ENCODE measurements at places on chromosomes 6 and 20.

DNA sequence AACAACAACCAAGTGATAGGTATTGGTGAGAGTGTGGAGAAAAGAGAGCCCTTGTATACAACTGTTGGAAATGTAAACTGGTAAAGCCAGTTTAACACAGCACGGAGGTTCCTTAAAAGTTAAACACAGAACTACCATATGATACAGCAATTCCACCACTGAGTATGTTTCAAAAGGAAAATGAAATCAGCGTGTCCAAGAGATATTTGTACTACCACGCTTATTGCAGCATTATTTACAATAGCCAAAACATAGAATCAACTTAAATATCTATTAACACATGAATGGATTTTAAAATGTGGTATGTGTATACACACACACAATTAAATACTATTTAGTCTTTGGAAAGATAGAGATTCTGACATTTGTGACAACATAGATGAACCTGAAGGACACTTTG is 1.1 kb downstream of the PTCHD4 start:
- DNase-seq, result no peak

DNA sequence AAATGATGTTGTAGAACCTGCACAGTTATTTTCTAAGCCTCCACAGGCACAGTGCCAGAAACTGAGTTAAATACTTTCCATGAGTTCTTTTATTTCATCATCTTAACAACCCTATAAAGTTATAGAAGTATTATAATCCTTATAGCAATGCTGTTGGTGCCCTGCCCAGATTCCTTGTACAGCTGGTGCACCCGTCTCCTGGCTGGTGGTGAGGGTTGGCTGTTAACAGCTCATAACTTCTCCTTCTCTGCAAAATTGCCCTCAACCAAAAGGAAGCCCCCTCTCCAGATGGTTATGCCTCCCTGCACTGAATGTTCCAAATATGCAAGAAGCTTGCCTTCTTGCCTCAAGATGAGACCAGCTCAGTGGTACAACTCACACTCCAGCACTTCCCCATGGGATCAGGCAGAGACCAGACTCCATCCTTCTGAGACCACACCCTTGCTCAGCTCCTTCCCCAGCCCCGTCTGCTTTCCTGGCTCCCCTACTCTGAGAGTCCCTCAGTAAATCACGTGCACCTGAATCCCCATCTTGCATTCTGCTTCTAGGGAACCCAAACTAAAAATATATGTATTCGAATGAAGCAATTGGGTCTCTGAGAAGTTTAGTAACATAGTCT is 304.4 kb upstream of the PLCB4 start:
- DNase-seq, result no peak

DNA sequence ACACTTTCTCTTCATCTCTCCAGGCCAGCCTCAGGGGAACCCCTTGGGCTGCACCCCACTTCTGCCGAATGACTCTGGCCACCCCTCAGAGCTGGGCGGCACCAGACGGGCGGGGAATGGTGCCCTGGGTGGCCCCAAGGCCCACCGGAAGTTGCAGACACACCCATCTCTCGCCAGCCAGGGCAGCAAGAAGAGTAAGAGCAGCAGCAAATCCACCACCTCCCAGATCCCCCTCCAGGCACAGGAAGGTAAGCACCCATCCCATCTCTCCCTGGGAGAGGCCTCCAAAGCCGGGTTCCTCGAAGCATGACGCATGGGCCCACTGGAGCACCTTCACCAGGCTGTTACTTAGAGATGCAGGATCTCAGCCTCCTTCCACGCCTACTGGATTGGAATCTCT is 11.3 kb downstream of the MDFI start:
- DNase-seq, result no peak

DNA sequence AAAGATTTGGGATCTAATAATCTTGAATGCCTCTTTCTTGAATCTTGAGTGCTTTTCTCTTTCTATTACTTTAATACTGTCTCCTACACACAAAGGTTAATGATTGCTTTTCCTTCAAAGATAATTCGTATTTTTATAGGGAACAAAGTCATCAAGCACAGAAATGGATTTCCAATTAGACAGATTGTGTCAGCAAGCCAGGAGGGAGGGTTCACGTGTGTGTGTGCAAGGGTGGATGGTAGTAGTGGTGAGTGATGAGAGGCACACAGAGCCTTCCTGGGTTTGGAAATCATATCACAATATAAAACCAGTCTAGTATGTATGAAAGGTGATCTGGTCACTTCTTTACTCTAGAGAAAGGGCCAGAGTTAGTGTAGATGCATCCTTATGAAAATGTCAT is 51.2 kb upstream of the NEDD9 start:
- no peak for DNase-seq

DNA sequence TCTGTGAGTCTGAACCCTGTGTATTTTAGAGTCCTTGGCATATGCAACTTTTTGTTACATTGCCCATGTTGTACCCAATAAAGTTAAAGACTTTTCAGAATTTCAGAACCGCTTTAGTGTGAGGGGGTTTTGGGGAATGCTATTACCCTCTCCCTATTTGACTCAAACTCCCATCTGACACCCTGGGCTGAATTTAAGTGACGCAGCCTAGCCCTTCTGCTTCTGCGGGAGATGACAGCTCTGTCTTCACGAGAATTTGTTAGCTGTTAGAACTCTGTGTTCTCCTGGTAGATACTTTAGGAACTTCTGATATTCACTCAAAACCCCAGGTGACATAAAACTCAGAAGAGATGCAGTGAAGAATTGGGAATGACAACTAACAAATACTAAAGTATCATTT is 500.6 kb upstream of the ID4 start:
- no peak for DNase-seq

DNA sequence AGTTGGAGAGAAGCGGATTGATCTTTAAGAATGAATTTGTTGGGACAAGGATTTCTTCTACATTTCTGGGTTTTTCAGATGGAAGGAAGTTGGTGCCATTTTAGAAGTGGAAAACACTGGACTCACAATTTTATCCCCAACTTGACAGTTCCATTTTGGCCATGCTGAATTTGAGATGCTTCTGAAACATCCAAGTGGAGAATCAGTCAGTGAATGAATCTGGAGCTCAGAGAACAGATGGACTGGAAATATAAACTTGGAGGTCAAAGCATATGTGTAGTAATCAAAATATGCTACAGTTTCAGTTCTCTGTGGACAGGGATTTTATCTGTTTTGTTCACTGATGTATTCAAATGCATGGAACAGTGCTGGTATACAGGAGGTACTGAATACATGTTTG is 89.9 kb downstream of the KCNQ5 start:
- DNase-seq, result no peak

GRCh38 chr20:23565503-23566045 is 2.7 kb downstream of the CST9L start:
- DNase-seq, result no peak

GRCh38 chr6:56380476-56380875 is 133.1 kb upstream of the COL21A1 start:
- DNase-seq, result no peak

DNA sequence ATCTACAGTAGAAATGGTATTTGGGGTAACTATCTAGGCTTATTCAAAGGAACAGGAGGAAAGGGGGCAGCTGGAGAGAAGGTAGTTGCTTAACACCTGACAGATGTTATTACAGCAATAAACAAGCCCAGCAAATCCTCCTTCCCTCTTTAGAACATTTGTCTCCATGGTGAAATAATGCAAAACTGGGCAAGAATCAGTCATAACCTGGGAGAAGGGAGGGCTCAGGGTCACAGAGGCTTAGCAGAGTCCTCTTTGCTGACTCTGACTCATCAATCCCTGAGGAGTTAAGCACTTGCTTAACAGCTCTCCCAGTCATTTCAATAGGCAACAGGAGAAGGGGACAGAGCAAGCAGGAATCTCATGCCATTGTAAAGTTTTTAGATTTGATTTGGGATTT is 230.3 kb downstream of the IBTK start:
- DNase-seq, result peak; percentile 86

GRCh38 chr20:24762791-24763350 is 186.2 kb upstream of the CST7 start:
- no peak for DNase-seq

DNA sequence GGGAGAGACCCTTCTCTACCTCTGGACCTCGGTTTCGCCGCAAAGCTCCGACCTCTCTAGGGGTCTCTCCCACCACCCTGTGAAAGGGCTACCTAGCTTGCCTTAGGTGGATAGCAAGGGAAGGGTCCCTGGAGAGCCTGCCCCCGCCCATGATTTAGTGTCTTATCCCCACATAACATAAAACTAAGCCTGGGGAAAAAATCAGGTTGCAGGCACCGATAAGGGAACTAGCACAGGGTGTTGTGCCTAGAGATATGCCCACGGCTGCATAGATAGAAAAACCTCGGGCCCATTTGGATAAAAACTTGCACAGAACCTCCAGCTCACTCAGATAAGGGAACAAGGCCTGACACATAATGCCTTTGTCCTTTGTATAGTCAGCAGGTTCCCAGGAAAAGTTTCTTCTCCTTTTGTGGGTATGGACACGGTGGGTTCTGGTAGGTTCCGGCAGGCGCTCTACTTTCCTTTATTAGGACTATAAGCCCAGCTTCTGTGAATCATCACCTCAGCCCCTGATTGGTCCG is 846 bp downstream of the ZSCAN31 start:
- no peak for DNase-seq

GRCh38 chr20:23105193-23105592 is 19.1 kb upstream of the CD93 start:
- no peak for DNase-seq

- no peak for DNase-seq
Measured at GRCh38 chr20:58100731-58101356, 127.6 kb downstream of the ANKRD60 start.

- no peak for DNase-seq
Measured at GRCh38 chr20:24492031-24492607, 22.7 kb downstream of the SYNDIG1 start.

DNA sequence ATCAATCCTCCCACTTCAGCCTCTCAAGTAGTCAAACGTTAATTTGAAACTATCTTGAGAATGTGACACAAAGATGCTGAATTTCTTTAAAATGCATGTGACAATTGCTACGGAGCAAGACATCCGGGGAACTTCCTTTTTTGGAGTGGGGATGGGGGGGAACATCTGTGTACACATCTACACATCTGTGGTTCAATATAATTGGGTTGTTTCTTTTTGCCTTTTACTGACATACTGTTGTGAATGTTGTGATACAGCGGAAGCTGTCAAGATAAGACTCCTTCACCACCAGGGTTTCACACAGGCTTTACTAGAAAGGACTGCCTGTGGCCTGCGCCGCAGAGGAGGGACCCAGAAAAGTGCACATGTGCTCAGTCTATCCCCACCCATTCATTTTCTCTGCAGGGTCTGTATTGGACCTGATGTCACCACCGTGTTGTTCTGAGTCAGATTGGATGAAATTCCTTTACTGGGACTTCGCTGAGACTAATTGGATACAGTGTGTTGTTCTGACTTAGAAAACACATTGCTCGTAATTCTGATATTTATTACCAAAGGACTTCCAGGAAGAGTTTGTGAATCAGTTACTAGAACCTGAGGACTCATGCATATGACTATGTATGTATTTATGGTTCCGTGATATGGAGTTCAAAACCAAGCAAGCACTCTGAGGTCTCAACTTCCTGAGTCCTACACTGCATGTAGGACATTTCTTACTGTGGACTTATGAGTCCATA is 98.7 kb upstream of the SGK1 start:
- DNase-seq, result no peak

GRCh38 chr6:131828951-131829350 is 21.1 kb downstream of the ENPP1 start:
- no peak for DNase-seq

- DNase-seq, result peak; percentile 19
Measured at GRCh38 chr6:12001706-12002435, 10.2 kb upstream of the HIVEP1 start.

- DNase-seq, result peak; percentile 33
Measured at GRCh38 chr6:166957087-166957804, 896 bp upstream of the RNASET2 start.

DNA sequence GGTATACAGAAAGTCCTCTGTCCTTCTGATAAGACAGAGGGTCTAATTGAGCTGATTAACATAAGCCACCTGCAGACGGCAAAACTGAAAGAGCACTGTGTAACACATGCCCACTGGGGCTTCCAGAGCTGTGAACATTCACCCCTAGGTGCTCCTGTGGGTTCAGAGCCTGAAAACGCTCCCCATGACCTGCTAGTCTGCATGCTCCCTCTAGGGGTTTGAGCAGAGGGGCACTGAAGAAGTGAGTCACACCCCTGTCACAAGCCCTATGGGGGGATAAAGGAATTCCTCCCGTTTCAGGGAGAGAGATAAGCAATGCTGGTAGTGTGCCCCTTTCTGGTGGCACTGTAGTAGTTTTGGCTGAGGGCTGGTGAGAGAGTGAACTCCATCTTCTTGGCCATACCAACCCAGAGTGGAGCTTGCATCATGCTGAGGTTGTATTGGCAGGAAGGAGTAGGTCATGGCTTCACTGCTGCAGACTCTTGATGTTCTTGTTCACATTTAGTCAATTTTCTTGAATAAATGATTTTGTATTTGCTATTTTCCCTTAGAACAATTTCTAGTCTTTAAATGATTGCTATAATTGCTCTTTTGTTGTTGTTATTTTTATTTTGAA is 637.5 kb upstream of the MAN1A1 start:
- no peak for DNase-seq

DNA sequence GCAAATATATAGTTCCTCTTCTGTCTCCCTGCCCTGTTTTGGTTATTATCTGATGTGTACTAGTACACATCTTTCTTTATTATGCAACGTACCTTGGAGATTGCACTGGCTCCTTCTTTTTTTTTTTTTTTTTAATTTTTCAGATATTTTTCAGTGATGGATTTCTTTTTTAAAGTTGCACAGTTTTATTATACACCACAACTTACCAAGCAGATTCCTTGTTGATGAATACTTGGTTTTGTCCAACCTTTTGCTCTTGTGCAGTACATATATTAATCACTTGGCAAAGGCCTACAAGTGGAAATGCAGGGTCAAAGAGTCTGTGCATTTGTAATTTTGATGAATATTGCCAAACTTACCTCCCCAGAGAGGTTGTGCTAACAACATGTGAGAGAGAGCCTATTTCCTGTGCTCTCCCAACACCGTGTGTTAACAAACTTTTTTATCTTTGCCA is 50.1 kb upstream of the RNF24 start:
- DNase-seq, result peak; percentile 95

- DNase-seq, result no peak
Measured at GRCh38 chr6:125258651-125259353, 43.0 kb downstream of the HDDC2 start.

Measured in cardiac muscle cell (in vitro differentiated cells and primary cell).